ENCODE measurements at places on chromosomes 11 and 22. TPM values are rescaled to one million over a fixed set of nuclear protein-coding genes. Genes with fewer than 3 reads are reported as not detected.

DNA sequence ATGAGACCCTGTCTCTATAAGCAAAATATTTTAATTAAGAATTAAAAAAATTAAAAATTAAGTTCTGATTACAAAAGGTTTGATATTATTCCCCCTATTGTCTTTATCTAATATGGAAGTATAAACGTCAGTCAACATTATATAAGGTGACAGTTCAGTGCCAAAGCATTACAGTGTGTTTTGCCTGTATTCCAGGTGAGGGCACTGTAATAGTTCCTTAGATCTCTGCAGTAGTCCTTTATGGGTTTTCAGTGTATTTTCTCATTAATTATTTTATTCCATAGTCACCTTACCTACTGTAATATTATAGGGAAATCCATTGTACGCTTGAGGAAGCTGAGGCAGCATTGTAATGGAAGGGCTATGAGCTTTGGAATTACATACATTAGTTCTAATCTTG lies 33.0 kb downstream of the FAR1 start:
- H3K4me3 ChIP-seq, result no peak overlapping the region
- peak; percentile 3 for DNase-seq
- H3K4me1 ChIP-seq, result no peaks in the 10 kb centered on the region
- H3K27me3 ChIP-seq, result no peaks in the 10 kb centered on the region
- H3K36me3 ChIP-seq, result no peaks in the 10 kb centered on the region
- no peak overlapping the region for H3K27ac ChIP-seq

GRCh38 chr11:69468911-69469885 lies 12.3 kb upstream of the LINC01488 start:
- H3K27me3 ChIP-seq, result no peaks in the 10 kb centered on the region
- H3K4me3 ChIP-seq, result peak overlapping the region; percentile 50
- no peaks in the 10 kb centered on the region for H3K36me3 ChIP-seq
- peak overlapping the region; percentile 60 for H3K27ac ChIP-seq
- peaks cover 57% of the 10 kb centered on the region for H3K4me1 ChIP-seq
- peak; percentile 91 for DNase-seq

DNA sequence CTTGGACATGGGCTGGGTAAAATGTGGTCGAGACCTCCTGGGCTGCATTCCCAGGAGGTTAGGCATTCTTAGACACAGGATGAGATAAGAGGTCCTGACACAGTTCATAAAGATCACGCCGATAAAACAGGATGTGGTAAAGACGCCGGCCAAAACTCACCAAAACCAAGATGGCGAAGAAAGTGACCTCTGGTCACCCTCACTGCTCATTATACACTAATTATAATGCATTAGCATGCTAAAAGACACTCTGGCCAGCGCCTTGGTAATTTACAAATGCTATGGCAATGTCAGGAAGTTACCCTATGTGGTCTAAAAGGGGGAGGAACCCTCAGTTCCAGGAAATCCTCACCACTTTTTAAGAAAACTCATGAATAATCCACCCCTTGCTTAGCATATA lies 983.3 kb downstream of the OPCML start:
- no peak overlapping the region for H3K4me3 ChIP-seq
- H3K27me3 ChIP-seq, result no peaks in the 10 kb centered on the region
- DNase-seq, result no peak
- no peak overlapping the region for H3K27ac ChIP-seq

DNA sequence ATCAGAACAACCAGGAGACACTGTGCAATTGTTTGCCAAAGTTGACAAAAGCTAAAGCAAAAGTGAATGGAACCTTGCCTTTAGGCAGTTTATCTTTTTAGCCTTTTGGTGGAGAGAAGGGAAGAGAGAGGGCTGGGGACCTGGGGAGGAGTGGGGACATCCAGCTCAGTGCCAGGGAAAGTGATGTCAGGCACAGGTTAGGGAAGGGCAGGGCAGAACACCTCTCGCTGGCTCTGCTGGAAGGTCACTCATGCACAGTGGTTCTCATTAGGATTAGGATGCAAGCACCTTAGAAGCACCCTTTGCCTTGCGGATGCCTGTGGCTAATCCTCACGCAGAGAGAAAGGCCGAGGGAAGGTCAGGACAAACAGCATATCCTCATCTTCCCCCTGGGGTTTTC lies 14.3 kb upstream of the LINC01488 start:
- H3K36me3 ChIP-seq, result no peaks in the 10 kb centered on the region
- H3K4me1 ChIP-seq, result peaks cover 52% of the 10 kb centered on the region
- no peak overlapping the region for H3K27ac ChIP-seq
- H3K27me3 ChIP-seq, result 0 out of 2 replicates have a peak, but pooled peaks cover 1% of the 10 kb centered on the region
- DNase-seq, result no peak

GRCh38 chr11:94400839-94401772 lies at the start of gene GPR83:
TSS of gene GPR83 (minus strand) at chr11:94401419. CDS start at chr11:94401247, 172 bp downstream.
- no peak for DNase-seq
- H3K4me1 ChIP-seq, result peaks cover 33% of the 10 kb centered on the region
- no peaks in the 10 kb centered on the region for H3K36me3 ChIP-seq

DNA sequence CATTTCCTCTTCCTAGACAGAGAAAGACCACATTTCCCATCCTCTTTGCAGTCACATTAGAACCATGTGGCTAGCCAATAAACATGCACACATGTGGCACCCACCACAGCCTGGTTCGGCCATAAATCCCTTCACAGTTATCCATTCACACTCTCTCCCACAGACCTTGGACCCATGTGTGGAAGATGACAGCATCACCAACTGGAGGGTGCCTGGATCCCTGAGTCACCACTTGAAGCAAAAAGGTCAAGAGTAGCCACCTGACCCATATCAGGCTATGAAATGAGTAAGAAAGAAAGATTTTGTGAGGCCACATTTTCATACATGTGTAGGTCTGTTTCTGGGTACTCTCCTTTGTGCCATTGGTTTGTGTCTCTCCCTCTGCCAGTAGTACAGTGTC lies 9.0 kb upstream of the TMEM121B start:
- peaks cover 2% of the 10 kb centered on the region for H3K27me3 ChIP-seq
- DNase-seq, result no peak

Gene SLC22A12
- not detected for total RNA-seq

Gene BCL2L13
- total RNA-seq, result 13.5 TPM

Gene MMP8
- not detected for total RNA-seq

Gene FXYD6
- total RNA-seq, result not detected
